ENCODE measurements at places on chromosomes 1 and 21. TPM values are rescaled to one million over a fixed set of nuclear protein-coding genes. Genes with fewer than 3 reads are reported as not detected.

DNA sequence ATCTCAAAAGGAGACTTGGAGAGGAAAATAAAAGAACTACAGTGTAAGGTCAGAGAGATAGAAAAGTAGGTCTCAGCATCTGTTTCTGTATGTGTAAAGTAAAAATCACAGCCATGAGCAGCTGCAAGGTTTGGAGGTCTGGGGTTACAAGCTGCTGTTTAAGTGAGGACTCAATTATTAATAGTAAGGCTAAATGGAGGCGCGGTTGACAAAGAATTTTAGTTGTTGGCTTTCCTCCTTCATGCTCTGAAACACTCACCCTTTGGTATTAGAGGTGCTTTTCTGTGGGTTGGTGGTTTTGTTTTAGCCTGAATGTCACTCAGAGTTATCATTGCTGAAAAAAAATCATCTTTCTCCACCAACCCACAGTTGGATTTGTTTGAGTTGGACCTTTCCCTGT lies 59.8 kb upstream of the HAO2 start:
- DNase-seq = no peak

DNA sequence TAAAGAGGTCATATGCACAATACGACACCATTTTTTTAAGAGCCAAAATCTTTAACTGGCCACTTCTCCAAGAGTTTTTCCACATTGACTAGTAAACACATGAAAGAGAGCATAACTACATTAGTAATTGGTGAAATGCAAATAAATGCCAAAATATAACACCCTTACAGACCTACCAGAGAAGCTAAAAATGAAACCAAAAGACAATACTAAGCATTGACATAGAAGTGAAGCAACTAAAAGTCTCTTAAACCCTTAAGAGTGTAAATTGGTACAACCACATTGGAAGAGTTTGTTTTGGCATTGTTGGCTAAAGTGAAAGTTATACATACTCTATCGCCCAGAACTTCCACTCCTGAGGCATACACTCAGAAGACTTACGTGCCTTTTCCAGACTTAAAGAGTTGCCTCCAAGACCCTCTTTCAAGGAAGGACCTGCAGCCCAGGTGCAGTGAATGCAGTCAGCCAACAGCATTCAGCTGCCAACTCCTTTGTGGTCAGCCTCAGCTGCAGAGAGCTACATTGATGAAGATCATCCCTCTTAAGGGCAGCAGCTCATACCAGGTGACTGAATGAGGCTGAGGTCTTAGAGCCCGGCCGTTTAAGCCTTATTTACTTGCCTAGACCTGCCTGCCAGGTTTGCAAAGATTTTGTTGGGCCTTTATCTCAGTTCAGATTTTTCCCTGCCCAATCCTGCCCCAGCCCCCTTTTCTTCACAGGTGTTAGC lies 839.1 kb upstream of the ADGRL2 start:
- no peak for DNase-seq

- no peak for DNase-seq
Observed at GRCh38 chr1:232682248-232682647, 52.3 kb upstream of the SIPA1L2 start.

DNA sequence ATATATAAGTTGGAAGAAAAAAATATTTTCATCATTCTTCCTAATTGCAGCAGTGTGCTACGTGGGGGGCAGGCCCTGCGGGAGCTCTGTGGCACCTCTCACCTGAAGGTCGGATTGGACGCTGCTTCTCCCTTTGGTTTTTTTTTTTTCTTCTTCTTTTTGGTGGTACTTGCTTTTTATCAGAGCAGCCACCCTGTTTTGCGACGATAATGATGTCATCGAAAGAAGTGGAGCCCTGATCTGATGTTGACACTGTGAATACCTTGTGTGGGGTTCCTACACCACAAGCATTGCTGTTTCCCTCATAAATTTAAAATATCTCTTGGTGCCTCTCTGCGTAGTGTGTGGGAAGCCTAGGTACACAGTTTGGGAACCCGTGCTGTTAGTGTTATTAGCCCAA lies 5.5 kb downstream of the TRAPPC10 start:
- no peak for DNase-seq

DNA sequence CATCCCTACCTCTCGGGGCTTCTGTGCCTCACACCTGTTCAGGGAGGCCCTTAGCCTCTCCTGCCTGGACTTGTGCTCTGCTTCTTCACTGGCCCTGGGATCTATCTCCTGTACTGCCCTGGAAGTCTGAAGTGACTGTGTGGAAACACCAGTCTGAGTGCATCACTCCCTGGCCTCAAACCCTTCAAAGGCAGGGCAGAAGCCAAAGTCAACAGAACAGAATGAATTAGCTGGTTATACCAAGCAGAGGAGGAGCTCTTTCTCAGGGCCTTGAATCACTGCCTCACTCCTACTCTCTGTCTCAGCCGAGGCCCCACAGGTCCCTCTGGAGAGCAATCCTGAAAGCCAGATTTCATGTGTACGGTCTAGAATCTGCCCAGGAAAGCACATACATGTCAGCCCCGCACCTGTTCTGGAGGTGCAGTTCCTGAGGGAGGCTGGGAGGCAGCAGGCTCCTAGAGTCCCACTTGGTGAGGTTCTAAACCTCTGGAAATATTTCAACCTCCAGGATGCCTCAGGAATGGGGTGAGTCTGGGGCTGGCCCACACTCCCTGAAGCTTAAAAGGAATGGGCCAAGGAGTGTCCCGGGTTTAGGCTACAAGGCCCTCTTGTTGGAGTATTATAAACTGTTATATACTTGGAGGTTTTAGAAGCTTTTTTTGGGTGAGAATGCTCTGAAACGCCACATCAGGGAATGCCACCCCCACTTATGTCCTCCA lies 98.3 kb downstream of the ABCA4 start:
- no peak for DNase-seq

GRCh38 chr1:77534456-77534855 lies 148.0 kb downstream of the ZZZ3 start:
- no peak for DNase-seq

DNA sequence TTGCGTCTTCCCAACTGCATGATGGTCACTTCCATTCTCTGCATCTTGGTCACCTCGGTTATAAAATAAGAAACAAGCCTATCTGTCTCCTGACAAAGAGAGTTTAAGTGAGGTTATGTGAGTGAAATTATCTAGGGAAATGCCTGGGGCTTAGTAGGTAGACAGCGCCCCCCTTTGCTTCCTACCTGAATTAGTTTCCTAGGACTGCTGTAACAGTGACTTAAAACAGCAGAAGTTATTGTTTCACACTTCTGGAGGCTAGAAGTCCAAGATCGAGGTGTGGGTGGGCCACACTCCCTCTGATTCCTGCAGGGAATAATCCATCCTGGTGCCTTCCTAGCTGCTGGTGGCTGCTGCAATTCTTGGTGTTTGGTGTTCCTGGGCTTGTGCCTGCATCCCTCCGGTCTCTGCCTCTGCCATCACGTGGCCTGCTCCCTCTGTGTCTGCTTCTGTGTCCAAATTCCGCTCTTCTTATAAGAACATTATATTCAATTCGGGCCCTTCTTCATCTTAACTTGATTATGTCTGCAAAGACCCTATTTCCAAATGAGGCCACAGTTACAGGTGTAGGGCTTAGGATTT lies 92.6 kb downstream of the IGSF21 start:
- DNase-seq = no peak

DNA sequence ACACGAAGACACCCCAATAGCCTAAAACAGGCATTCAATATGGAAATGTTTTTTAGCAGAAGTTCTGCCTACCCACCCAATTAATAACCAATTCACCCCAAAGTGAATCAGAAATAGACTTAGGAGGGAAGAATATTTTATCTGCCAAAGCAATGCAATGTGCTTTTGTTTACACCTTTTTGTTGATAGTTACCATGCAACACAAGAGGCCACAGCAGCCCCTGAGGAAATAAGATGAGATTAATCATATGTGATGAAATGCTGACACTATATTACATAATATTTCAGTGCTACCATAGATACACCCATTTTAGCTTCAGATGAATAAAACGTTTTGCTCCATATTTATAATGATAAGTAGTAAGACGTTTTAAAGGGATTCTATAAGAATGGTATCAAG lies 60.9 kb upstream of the RGS2 start:
- DNase-seq = no peak

GRCh38 chr1:11985851-11986250 lies 5.6 kb downstream of the MFN2 start:
- DNase-seq = no peak

DNA sequence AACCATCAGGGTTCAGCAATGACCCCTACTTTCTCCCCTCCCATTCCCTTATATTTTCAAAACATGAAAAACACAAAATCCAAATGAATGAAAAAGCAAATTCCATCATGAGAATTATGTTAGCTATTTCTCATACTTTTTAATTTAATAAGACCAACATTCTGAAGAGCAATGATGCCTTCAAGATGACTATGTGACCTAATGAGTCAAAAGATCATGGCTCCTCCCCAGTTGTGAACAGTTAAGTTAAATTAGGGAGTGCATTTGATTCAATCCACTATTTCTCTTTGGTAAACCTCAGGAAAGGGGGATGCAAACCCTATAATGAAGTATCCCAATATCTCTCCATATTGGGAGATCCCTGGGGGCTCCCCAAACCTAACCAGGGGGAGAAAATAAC lies 36.5 kb downstream of the PUM1 start:
- no peak for DNase-seq

DNA sequence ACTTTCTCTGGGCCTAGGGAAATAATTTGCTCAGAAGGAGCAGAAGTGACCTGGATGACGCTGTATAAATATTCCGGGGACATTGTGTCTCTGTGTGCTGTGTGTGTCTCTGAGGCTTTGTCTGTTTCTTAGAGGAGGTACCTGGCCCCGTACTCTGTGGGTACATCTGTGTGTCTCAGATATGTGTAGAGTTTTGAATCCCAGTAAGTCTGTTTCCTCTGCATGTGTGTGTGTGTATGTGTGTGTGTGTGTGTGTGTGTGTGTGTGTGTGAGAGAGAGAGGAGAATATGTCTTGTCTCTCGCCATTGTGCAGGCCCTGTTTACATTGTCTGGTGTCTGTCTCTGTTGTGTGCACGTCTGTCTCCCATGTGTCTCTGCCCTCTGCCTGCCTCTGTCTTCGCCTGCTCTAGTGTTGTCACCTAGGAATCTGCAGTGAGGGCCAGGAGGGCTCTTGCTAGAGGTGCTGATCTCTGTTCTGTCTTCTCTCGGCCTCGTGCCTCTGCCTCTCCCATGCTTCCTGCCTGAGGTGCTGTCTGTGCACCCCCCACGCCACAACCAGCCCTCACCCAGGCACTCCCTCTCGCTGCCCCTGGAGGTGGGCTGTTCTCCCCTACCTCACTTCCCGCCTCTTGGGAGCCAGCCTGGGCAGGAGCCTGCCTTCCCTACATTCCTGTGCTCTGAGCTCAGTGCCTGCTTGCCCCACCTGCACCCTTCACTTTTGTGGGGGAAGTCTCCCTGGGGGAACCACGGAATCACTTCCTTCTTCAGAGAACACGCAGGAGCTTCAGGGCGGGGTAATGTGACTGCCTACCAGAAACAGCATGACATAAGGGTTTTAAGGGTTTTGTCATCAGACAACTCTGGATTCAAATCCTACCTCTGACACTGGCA lies 5.9 kb downstream of the MAP7D1 start:
- DNase-seq = peak; percentile 69

GRCh38 chr1:208837242-208837641 lies 593.1 kb upstream of the PLXNA2 start:
- no peak for DNase-seq

DNA sequence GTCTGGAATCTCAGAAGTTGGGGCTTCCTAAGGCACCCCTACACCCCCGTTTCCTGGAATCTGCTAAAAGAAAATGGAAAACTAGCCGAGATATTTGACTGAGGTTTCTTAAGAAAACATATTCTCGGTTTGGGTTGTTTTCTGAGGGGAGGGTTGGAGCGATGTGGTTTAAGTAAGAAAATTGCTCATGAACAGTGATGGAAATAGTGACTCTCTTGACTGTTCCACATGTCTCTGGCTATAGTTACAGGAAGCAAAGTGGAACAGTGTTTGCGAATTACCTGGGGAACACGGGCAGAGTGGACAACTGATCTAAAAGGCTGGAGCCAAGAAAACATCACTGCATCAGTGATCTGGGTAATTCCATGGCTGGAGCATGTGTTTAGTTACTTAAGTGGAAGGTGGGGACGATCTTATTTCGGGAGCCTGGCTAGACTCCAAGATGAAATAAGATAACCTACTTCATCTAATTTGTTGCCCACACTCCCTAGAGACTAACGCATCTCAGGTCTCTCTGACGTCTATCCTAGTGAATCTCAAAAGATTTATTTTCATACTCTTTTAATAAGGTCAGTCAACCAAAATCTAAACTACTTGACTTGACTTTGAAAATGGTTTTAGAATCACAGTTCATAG lies 92.4 kb downstream of the KCNJ15 start:
- DNase-seq = no peak

DNA sequence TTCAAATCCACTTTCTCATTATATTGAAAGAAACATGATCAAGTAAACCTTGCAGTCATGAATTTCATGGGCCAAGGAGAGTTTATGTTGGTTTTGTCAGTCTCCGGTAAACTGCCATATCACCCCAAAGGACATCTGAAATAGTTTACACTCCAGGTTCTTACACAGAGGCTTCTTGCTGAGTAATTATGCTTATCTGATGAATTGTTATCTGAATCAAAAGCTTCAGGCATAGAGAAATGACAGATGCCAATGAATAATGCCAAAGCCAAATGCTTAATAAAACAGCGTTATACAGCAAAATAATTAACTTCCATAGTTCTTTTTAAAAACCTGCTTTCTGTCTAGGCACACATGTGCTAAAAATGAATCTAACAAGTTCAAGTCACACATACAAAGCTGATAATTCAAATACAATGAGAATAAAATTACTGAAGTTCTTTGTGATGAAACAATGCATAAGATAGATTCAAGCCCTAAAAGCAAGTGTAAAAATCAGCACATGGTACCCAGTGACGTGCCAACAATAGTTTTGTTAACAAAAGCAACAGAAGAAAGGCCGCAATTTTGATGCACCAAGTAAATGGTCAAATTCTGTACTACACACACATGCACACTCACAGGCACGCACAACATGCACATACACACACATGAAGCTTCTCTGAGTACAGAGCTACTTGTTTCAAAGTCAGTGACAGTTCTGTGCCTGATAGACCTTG lies 109.2 kb downstream of the SLC44A5 start:
- DNase-seq = no peak

- no peak for DNase-seq
Observed at GRCh38 chr1:237032029-237032428, 10.0 kb upstream of the RYR2 start.

- no peak for DNase-seq
Observed at GRCh38 chr1:150256198-150256553, 1.4 kb upstream of the CA14 start.

Gene DAB1
- 0.54 TPM for total RNA-seq

Gene DYRK3
- total RNA-seq = 2.7 TPM

Gene CTPS1
- total RNA-seq = 47.5 TPM

Gene GPR161
- total RNA-seq = 0.20 TPM

Gene ALX3
- not detected for total RNA-seq

Gene MATN1
- total RNA-seq = 0.26 TPM

Gene FMO1
- not detected for total RNA-seq

Gene CACHD1
- total RNA-seq = 0.82 TPM

Gene CELA3B
- total RNA-seq = not detected

Gene UBL4B
- not detected for total RNA-seq

Gene ILDR2
- total RNA-seq = 3.5 TPM

All from activated naive CD8-positive, alpha-beta T cell treated with anti-CD3 and anti-CD28 coated beads, Interleukin-2, amount 10 ng/mL, durations not matched to agents 7 days and 5 days (primary cell).